T-cell (primary cell): ENCODE measurements at places on chromosomes 12 and 14. TPM values are rescaled to one million over a fixed set of nuclear protein-coding genes. Genes with fewer than 3 reads are reported as not detected.

AMN gene
- total RNA-seq = 15.0 TPM

DNA sequence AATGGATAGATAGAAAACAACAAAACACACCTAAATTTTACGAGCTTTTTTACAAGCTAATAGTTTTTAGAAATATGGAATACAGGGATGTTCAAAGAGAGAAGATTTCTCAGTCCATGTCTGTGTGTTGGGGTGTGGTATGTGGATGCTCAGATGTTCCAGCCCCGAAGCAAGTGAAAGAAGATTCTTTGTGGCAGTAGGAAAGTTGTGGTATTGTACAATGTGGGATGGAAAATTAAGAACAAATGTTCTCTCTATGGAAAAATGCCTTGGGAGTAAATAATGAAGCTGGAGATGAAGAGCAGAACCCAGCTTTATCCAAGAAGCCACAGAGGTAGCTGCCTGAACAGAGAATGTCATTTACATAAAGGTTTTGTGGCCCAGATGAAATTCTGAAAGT lies 150.3 kb upstream of the PRKD1 start:
- DNase-seq = no peak

DNA sequence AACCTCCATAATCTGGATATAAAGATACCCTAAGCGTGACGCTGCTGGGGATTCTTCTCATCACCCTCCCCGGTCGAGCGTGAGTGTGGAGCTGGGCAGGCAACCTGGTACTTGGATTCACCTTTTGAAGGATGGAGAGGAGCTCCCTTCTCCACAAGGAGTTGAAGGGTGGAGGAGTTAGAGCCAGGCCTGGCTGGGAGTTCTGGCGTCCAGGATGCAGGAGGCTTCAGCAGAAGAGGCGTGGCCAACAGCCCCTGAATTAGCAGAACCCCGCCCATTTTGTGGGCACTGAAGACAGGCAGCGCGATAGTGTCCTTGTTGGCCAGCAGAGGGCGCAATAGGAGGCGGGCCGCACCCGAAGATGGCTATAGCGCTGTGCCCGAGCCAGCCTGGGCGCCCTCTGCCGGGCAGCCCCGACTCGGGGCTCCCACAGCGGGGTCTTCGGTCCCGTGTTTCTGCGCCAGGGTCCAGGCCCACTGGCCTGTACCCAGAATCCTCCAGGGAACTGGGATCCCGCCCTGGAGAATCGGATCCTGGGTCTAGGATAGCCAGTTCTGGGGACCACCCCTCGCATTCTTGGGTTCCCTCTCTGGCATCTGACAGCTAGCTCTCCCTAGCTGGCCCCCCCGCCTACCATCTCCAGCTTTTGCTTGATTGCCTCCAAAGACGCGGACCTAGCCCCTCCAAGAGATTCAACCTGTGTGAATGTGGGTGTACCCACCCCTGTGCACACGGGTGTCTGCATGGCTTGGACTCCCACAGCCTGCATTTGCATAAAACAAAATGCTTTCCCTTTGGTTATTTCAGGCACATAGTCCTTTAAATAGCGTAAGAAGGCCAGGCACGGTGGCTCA lies 26.0 kb upstream of the SMUG1 start:
- peak; percentile 88 for DNase-seq

CLEC2D gene
- 311 TPM for total RNA-seq

DNA sequence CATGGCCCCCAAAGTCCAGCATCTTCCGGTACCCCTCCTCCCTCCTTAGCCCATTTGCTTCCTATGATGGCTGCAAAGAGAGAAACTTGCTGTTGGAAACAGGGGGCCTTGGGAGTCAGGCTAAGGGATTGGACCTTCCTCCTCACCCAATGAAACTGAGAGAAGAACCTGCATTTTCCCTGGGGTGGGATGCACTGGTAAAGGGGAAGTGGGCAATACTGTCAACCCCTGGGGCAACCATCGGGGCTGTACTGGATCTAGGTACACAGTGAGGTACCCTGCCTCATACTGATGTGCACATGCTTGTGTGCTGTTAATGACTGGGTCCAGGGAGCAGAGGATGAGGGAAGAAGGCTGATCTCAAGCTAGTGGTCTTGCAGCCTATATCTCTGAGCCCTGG lies 11.0 kb upstream of the JPH4 start:
- DNase-seq = no peak

CCDC38 gene
- 1.4 TPM for total RNA-seq

KLHDC1 gene
- 10.1 TPM for total RNA-seq

GRCh38 chr14:100239211-100239839 lies 381 bp downstream of the YY1 start:
- peak; percentile 3 for DNase-seq

BCL2L2 gene
- 2.2 TPM for total RNA-seq

- no peak for DNase-seq
These were observed 6.7 kb downstream of the BTBD6 start for GRCh38 chr14:105255021-105255507.

BDKRB1 gene
- total RNA-seq = not detected

FIGNL2 gene
- 1.6 TPM for total RNA-seq
